Stimulated activated naive B cell treated with anti-CD40 and anti-IgM and Interleukin-4, amounts not matched to agents 10 μg/mL and 1 μg/mL and 100 μg/mL, for 72 hours (primary cell): ENCODE measurements at places on chromosomes 3 and 15.

GRCh38 chr15:44537735-44538240 is 841 bp downstream of the EIF3J start:
- no peak for DNase-seq

DNA sequence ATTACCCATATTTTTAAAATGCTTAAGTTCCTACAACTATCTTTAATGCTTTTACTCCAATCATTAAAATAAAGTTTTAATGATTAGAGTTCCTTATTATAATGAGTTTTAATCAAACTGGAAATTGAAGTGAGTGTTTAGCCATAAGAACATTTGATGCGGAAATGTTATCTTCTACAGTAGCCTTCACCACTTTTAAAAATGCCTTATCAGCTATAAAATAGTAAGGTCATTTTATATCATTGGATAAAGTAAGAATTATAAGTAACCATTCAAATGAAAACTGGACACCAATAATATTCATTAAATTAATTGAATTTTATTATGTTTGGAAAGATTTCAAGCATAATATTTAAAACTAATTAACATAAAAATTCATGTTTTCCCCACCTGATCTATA is 825.0 kb upstream of the ROBO1 start:
- DNase-seq, result no peak

- DNase-seq, result no peak
These were observed 172.1 kb upstream of the SMAD3 start for GRCh38 chr15:66893294-66893693.

DNA sequence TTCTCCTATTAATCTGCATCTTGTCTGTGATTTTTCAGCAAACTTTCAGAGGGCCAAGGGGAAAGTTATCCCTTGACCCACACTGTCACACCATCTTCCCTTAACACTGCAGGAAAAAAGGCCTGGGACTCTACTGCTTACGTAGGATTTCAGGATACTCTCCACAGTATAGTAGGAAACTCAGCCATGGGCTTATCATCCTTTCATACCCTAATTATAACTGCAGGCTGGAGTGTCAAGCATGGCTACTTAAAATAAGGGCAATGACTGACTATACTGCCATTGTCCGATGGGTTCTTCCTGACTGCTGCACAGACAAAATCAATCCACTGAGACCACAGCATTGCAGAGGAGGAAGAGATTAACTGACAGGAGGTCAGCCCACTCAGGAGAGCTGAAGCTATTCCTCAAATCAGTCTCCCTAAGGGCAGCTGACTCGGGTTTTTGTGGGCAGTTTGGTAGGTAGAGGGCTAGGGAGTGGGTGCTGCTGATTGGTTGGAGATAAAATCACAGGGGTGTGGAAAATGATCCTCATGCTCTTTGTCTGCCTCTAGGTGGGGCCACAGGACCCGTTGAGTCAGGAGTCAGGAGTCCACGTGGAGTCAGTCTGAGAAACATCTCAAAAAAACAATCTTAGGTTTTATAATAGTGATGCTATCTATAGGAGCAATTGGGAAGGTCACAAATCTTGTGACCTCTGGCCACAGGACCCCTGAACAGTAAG is 118.2 kb upstream of the STRIT1 start:
- no peak for DNase-seq

DNA sequence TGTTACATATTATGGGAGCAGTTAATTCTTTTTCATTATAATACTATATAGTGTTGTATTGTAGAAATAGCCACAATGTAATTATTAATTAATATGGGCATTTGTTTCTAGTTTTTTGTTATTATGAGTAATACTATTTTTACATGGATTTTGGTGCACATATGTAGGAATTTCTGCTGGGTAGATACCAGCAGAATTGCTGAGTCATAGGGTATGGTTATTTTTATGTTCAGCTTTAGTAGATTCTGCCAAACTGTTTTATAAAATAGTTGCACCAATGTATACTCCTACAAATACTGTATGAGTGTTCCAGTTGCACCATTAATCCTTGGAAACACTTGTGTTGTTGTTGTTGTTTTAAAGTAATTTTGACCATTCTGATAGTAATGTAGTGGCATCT is 91.5 kb downstream of the SH3GL3 start:
- no peak for DNase-seq

DNA sequence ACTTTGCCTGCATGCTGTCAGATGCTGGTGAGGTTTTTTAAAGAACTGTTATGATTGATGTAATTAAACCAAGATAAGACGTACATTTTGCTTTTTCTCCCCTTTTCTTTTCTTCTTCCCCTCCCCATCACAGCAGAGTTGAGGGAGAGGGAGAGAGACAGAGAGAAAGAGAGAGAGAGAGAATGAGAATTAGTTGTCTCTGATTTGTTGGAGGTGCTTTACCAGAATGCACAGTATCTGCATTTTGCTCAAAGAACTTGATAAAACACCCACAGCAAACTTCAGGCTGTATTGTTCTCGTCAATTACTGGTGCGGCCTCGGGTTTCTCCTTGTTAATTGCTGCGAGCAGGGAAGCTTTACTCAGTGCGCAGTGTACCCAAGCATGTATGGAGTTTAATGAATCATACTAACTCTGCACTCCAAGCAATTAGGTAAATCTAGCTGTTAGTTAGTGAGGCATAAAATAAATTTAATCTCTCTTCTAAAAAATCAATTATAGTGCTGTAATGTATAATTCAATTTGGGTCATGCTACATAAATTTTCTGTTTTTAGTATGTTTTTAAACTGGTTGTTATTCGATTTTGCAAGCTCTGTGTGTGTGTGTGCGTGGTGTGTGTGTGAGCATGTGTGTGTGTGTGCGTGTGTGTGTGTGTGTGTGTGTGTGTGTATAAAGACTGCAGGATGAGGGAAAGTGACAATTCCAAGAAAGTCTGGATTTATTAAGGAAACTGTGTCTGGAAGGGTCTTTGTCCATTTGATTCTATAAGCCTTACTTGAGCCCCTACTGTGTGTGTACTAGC is 273.4 kb downstream of the TLE3 start:
- no peak for DNase-seq

- DNase-seq, result no peak
These were observed 159.9 kb downstream of the KLF13 start for GRCh38 chr15:31486506-31486905.

DNA sequence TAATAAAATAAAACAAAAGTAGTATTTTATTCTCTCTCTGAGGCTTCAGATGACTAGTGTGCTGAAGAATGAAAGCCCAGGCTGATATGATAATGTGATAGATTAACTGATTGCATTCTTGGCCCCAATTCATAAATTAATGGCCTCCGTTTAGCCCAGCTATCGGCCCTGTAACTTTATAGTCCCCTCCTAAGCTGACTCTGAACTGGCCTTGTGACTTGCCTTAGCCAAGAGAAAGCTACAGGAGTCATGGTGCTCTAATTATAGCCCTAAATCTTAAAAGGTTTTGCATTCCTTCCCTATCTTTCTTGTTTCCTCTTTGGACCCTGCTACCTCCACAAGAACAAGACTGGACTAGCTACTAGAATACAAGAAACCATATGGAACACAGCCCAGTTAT is 123.2 kb upstream of the EPHA3 start:
- no peak for DNase-seq

DNA sequence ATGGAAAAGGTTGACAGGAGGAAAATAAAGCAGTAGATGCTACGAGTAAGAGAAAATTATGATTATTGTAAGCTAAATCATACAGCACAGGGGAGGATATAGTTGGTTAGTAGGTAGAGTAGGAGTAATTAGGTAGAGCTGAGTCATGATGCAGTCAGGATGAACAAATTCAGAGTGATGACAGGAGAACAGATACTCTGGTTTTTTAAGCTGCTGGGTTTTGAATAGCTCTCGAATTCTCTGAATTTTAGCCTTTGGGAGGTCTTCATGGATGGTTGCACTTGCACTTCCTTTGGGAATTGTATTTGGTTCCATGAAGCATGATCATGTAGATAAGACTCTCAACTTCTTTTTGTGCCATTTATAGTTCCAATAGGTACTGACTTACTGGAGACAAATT is 96.2 kb downstream of the ECT2 start:
- no peak for DNase-seq

DNA sequence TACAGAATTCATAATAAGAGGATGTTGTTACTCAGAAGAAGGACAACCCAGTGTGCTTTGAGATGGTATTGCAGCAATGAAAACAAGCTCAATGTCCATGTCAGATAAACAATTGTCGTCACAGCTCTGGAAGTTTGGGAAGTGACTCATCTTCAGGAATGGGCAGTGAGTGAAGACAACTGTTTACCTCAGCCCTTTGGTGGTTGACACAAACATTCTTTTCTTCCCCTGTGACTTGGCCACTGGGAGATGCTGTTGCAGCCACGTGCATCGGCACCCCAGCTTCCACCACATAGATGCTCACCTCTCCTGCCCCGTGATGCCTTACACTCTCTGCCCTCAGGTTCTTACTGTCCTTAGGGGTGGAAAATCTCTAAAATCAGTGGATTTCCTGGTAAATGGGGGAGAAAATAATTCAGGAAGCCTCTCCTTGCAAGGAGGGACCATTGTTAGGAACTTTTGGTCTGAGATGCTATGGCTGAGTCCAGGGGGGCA is 114.1 kb upstream of the GALNT15 start:
- DNase-seq, result no peak

GRCh38 chr15:72365844-72366243 is 10.0 kb downstream of the HEXA start:
- DNase-seq, result peak; percentile 37

- peak; percentile 55 for DNase-seq
These were observed 42.5 kb downstream of the CMTM6 start for GRCh38 chr3:32460031-32460749.

DNA sequence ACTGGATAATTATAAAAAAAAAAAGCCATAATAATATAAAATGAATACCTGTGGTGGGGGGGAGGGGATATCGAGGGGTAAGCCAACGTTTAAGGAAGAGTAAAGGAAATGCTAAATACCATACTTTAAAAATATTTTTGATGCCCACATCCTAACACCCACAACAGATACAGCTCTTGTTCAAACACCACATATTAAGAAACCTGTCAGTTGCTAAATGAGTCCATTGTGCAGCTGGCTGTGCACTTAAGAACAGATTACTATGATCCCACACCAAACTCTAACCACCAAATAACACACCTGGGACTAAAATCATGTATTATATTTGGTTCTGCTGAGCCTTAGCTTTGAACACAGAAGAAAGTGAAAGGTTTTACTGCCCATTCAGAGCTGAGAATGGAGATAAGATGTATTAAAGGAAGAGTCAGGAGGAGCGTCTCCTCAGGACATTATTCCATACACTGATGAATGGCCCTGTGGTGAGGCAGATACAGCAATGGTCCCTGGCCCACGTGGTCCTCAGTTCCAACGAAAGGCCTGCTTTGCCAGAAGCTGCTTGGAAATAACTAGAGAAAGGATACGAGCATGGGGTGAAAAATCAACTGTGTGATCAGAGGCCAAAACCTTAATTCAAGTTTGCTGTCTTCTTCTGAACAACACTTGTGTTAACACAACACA is 515.4 kb downstream of the FOXP1 start:
- no peak for DNase-seq

DNA sequence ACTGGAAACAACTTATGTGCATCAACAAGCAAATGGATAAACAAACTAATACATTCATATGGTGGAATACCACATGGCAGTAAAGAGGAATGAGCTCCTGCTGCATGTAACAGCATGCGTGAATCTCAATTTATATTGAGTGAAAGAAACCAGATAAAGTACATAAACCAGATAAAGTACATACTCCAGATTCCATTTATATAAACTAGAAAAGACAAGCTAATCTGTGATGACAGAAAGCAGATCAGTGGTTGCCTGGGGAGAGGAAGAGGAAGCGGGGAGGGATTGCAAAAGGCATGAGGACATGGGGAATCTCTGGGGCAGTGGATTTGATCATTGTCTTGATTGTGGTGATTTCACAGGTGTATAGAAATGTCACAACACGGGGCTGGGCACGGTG is 34.2 kb downstream of the LIMD1 start:
- no peak for DNase-seq

- DNase-seq, result no peak
These were observed 5.5 kb upstream of the TSPAN3 start for GRCh38 chr15:77076323-77076915.

- no peak for DNase-seq
These were observed 20.6 kb upstream of the SPTBN5 start for GRCh38 chr15:41914411-41914810.

DNA sequence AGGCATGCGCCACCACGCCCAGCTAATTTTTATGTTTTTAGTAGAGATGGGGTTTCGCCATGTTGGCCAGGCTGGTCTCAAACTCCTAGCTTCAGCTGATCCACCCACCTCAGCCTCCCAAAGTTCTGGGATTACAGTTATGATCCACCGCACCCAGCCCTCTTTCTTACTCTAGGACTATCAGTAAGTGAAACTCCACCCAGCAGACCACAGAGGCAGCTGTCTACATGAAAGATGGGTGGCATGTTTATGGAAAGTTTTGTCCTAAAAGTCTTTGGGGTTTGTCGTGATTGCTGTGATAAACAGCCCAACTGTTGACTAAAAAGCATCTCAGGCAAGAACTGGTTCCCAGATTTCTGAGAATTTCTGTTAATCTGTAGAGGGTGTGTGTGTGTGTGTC is 10.9 kb downstream of the ARL6IP5 start:
- DNase-seq, result no peak

- DNase-seq, result no peak
These were observed 140.8 kb downstream of the SMAD6 start for GRCh38 chr15:66842710-66843441.

GRCh38 chr3:122382888-122383666 is at the start of gene MIX23:
Gene MIX23 (minus strand): TSS chr3:122383231. CDS start chr3:122383224, 7 bp downstream.
- peak; percentile 80 for DNase-seq

DNA sequence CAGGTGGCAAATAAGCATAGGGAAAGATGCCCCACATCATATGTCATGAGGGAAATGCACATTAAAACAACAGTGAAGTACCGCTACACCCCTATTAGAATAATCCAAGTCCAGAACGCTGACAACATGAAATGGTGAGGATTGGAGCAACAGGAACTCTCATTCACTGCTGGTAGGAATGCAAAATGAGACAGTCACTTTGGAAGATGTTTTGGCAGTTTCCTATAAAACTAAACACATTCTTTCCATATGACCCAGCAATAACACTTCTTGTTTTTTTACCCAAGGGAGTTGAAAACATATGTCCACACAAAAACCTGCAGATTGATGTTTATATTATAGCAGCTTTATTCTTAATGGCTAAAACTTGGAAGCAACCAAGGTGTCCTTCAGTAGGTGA is 116.4 kb upstream of the TOPAZ1 start:
- DNase-seq, result no peak

- DNase-seq, result no peak
These were observed 5.3 kb downstream of the SNX22 start for GRCh38 chr15:64156652-64157331.

DNA sequence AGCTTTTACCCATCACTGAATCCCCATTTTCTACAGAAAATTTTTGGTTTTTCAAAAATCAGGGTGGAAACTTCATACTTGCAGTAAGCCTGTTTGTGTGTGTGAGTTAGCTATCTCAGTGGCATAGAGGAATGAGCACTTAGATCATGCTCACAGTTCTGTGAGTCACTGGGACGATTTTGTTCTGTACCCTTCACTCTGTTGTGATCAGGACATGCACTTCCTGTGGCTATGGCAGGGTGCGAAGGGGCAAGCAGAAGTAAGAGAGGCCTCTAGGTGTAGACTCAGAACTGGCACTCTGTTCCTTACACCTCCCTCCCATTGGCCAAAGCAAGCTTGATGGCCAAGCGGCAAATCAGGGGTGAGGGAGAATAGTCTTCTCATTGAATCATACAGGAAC is 11.6 kb downstream of the NIPA2 start:
- DNase-seq, result no peak
